CD4-positive, alpha-beta T cell treated with Interleukin-15 for 4 hours (primary cell): ENCODE measurements at places on chromosomes 7 and 10.
A peak's percentile ranks its signal among the peaks of the same experiment; 100 is the strongest.

GRCh38 chr10:24685958-24686540 lies 37.6 kb downstream of the ARHGAP21 start:
- no peak for DNase-seq

- no peak for DNase-seq
These were observed 141.4 kb upstream of the BET1 start for GRCh38 chr7:94145602-94146001.

DNA sequence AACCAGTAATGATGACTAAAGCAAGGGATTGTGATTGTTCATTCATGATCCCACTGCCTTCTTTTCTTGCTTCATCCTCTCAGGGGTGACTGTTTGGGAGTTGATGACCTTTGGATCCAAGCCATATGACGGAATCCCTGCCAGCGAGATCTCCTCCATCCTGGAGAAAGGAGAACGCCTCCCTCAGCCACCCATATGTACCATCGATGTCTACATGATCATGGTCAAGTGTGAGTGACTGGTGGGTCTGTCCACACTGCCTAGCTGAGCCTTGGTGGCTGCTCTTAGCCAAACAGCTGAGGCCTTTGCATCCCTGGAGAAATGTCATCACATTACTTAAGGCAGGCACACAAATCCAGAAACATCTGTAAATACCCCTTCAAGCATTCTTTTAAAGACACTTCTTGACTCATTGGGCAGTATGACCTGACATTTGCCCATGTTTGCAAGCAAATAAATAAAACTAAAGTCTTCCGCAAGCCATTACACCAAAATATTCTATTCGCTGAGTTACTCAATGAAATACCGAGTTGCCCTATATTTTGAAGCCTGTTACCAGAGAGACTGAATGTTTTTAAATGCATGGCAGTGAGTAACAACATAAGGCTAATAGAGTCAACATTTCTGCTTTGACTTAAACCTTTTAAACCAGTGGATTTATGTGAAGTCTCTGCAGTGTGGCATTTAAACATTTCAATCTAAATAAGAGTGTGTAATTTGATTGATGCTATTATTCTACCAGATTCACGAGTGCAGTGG lies 166.3 kb upstream of the LANCL2 start:
- DNase-seq: no peak

DNA sequence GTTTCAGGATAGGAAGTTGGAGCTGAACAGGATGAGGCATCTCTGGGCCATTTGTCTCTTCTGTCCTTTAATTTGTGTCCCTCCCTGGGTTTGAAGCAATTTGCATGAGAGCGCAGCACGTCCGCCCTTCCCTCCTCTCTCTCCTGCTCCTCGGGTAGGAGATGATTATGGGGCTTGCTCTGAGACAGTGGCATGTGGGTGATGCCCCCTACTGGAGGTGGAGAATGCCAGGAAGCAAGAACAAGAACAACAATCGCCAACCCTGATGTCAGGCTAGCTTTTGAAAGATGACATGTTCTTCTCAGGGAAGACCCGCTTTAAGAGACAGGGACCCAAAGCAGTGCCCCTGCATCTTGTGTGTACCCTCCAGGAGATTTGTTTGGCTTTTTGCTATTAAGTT lies 63.9 kb upstream of the LOXL4 start:
- DNase-seq: no peak

DNA sequence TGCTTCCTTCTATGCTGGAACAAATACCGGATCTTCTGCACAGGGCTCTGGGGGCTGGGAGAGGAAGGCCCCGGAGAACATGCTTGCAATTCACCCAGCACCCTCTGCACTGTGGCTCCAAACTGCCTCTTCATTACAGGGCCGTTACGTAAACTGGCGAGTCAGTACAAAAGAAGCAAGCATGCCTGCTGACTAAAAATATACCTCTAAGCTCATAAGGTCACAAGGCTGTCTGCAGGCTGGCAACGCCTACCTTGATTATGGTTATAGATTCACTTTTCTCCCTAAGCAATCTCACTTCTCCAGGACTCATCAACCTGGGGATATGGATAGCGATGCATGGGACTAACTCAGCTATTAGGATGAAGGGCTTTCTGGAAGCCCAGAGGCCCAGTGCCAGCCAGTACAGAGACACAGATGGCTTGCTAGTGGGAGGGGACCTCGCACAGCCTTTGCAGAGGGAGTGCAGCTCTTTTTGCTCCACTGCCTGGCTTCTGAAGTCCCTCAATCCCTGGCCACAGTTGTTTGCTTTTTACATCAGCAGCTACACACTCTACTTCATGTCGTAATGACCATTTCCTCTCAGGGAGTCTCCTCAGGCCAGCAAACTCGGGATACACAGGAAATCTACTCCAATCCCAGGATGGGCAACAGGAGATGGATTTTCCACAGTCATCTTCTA lies 96.1 kb downstream of the SH3PXD2A start:
- DNase-seq: peak; percentile 18

- DNase-seq: no peak
These were observed 101.9 kb downstream of the EXOC4 start for GRCh38 chr7:133354546-133355324.

- DNase-seq: no peak
These were observed 1306.6 kb downstream of the XPNPEP1 start for GRCh38 chr10:108616559-108617285.

DNA sequence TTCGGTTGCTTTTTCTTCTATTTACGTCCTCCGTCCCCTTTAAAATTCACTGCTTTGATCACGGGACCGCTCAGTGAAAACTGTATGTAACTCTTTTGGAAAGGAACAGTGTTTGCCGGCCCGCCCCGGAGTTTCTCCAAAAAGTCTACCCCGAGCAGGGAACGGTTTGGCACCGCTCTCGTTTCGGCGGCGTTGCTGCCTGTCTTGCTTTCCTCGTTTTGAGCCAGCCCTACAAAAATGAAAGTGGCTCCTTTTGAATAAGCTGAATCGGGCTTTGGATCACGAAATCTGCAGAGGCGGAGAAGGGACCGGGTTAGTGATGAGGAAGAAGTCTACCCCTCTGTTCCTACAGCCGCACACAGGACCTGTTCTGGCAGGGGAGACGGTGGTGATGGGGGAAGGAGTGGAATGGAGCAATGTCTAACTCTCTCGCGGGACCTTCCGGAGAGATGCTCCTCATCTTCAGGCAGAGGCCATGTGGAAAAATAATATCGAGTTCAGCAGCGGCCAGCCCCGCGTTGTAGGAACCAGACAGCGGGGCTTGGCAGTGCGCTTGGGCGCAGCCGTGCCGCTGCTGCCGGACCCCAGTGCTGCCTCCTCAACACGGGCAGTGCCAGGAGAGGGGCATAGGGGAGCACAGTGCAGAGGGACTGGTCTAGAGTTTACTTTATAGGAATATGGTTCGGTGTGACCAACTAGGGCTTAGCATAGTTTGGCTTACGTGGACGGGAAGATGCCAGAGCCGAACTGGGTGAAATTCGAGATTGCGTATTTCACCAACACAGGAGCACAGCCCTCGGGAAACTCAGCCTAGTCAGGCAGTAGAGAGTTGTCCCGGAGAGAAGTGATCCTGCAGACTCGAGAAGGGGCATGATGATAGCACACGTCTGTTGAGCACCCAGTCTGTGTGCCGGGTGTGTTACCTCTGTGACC lies 1.4 kb downstream of the HTRA1 start:
- no peak for DNase-seq

- no peak for DNase-seq
These were observed 282.0 kb upstream of the ETV1 start for GRCh38 chr7:14271441-14271840.

- DNase-seq: no peak
These were observed 113.5 kb upstream of the IL6 start for GRCh38 chr7:22613496-22613895.

DNA sequence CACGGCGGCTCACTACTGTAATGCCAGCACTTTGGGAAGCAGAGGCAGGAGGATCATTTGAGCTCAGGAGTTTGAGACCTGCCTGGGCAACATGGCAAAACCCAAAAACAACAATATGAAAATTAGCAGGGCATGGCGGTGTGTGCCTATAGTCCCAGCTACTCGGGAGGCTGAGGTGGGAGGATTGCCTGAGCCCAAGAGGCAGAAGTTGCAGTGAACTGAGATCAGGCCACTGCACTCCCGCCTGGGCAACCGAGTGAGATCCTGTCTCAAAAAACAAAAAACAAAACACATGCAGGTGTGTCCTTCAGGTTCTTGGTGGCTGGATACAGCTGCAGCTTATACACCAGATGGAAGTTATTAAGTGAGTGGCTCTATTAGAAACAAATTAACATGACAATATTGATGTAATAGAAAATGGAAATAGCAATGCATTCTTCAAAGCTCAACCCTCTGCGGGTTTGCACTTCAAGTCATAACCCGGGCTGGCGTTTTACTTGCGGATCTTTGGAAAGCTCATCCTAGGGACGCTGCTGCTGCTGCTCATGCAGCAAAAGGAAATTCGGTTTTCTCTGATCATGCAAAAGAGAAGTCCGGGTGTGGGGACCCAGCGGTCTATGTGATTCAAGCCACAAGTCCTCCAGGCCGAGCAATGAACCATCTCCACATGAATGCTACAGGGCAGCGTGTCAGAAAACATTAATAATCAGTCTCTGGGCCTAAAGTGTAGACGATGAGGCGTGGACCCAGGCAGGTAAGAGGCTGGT lies 281.9 kb downstream of the PRPF18 start:
- DNase-seq: no peak

DNA sequence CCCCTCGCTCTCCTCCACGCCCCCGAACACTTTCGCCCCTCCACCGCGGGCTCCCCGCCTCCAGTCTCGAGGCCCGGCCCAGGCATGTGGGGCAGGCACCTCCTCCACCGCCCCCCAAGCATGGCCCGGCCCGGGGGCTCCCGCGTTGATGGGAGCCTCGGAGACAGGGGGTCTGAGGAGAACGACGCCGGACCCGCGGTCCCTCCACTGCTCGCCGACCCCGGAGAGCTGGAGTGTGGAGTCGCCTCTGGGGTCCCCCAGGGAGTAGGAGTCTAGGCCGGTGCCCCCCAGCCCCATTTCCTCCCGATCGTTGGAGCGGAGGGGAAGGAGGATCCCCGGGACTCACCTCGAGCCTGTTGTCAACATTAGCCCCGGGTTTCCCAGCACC lies 206 bp downstream of the UPF2 start:
- DNase-seq: peak; percentile 24

GRCh38 chr7:139393621-139394211 lies 34.0 kb downstream of the LUC7L2 start:
- DNase-seq: no peak

GRCh38 chr7:1447551-1448244 lies 11.6 kb downstream of the MICALL2 start:
- no peak for DNase-seq

- peak; percentile 47 for DNase-seq
These were observed 86.5 kb upstream of the KDM7A start for GRCh38 chr7:140263277-140263676.

GRCh38 chr7:29970158-29970557 lies 19.4 kb downstream of the SCRN1 start:
- no peak for DNase-seq

DNA sequence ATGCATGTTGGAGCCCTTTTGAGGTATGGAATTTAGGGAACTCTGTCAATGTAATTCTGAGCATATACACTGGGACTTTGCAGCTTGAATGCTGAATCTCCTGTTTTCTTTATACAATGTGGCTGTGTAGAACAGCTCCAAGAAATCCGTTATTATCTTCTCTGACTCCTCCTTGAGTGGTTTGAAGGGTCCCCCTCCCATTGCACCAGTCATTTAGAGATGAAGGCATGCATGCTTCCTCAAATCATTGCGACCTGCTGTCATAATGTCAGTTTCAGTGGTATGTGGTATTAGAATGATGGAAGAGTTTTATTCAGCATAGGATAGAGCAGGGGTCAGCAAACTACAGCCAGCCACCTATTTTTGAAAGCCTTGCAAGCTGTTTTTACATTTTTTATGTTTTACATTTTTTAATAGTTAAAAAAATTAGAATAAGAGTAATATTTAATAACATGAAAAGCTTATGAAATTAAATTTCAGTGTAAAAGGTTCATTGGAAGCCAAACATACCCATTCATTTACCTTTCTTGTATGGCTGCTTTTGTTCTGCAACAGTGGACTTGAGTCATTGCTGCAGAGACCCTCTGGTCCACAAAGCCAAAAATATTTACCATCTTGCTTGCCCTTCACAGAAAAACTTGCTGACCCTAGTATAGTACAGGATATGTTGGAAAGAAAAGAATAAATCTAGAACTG lies 8.1 kb downstream of the STK17A start:
- DNase-seq: no peak

DNA sequence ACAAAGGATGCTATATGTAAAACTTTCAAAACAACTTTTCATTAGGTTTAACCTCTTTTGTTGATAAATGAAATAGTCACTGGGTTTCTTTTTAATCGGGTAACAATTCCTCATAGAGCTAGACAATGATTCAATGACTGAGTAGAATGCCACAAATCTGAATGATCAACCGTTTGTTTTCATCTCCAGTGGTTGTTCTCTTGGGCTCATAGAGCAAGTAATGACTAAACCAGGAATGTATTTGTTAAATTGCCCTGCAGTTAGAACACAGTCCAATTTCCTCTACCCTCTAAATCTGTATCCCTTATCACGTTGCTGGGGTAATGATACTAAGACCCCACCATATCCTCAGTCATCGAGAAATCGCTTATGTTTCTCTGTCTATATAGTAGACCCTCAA lies 40.0 kb downstream of the CNNM1 start:
- DNase-seq: no peak

- no peak for DNase-seq
These were observed 3.1 kb downstream of the AASS start for GRCh38 chr7:122140918-122141317.

- DNase-seq: no peak
These were observed 200.7 kb downstream of the DNAH11 start for GRCh38 chr7:21743493-21743892.

DNA sequence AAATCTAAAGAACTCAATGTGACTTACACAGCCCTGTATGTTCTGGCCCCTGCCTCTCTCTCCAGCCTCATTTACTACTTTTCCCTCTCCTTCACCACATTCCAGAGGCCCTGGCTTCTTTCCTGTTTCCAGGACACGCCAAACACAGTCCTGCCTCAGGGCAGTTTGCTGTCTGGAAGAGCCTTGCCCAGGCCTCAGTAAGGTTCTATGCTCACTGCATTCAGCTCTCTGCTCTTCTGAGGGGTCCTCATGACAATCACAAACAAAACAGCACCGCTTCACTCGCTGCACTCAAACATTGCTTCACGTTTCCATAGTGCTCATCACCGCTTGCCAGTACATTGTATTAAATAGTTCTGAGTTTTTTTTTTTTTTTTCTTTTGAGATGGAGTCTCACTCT lies 35.1 kb upstream of the GARS1 start:
- DNase-seq: no peak

DNA sequence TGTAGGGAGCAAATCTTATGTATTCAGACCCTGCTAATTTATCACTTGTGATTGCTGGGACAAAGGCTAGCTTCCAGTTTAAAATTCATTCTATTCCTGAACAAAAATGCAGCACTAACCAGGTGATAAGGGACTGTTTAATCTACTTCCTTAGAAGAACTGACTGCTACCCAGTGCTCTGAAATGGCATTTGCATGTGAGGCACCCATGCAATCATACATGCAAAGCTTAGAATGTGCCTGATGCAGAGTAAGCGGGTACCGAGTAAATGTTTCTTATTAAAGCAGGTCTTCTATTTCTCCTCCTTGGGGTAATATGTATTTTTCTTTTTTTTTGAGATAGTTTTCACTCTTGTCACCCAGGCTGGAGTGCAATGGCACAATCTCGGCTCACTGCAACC lies 54.5 kb downstream of the NEURL1 start:
- no peak for DNase-seq
